Cerebellar nuclear complex (tissue), 1 donor: ENCODE measurements at places on chromosomes 4 and X.

GRCh38 chr4:61517144-61517543, 317.0 kb downstream of the ADGRL3 start:
- no peak for DNase-seq

DNA sequence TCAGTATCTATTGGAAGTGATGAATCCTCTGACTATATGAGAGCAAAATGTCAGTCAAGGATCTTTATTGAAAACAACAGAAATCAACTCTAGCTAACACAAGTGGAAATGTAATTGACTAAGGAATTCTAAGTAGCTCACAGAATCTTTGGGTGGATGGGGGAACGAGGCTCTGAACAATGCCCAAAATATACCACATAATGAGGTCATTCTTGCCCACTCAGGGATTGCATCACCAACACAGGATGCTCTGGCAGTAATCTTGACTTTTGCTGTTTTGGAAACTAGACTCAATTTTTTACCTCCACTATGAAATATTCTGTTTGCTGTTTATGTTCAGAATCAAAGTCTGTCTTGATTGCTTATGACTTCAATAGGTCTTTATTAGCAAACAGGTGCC, 127.4 kb upstream of the UNC5C start:
- DNase-seq: no peak

DNA sequence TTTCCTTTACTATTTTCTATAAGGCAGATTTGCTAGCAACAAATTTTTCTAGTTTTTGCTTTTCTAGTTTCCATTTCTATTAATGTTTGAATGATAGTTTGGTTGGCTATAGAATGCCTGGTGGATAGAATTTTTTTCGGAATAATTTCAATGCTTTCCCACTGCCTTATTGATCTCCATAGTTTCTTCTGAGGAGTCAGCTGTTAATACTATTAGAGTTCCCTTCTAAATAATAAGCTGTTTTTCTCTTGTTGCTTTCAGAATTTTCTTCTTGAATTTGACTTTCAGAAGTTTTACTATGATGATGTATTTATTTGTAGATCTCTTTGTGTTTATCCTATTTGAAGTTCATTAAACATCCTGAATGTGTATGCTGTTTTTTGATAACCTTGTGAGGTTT, 91.8 kb downstream of the VSIG4 start:
- no peak for DNase-seq

GRCh38 chrX:31550158-31550557, 478.3 kb upstream of the FTHL17 start:
- no peak for DNase-seq

DNA sequence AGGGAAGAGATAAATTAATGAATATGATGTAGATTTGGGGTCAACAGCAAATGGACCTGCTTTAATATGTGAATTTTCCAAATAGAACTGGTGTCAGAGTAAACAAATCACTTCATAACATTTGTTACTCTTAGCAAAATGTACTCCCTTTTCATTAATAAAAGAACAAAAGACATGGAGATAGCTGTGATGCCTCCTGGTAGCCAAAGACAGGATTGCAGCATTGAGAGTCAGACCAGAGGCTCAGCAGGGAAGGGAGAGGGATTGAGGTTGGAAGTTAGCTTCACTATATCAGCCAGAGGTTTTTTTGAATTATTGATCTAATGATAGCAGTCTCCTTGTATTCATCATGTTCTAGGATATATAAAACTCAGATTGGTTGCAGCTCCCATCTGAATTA, 17.4 kb upstream of the RAB40A start:
- DNase-seq: no peak
